ENCODE measurements at places on chromosomes 16 and 17.

DNA sequence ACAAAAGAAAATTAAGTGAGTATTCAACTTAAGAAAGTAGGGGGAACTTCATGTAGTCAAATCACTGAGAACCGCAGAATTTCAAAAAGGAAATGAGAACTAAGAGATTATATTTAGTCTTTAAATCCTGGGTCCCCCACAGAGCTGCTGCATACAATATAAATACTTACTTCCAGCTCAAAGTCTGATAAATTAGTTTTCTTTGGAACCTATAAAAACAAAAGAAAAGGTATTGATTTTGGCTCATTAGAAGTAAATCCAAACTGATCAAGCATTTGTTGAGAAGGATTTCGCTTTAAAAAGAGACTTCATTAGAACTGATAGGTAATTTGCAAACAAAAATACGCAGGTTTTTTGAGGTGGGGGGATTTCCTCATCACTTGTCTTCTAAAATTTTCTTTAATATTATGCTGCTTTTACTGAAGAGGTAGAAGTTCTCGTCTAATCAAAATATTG lies 21.9 kb downstream of the PARN start:
- DNase-seq, result no peak

DNA sequence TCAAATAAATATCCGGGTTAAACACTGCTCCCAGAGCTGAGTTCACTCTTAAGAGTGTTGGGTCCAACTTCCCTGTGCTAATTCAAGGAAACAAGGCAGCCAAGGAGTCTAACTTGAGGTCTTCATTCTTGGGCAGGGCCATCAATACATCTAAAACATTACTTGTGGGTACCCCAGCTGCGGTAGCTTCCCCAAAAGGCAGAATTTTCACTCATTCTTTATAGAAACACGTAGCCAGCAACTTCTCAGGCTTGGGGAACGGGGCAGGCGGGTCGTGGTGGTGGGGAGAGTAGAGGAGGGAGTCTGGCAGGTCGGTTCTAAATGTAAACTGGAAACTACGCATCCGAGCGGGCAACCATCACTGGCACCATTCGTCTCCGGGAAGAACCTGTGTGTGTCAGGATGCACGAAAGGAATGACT lies 666 bp upstream of the METTL9 start:
- no peak for DNase-seq

GRCh38 chr16:4306470-4307214 lies 9.2 kb upstream of the GLIS2 start:
- no peak for DNase-seq

DNA sequence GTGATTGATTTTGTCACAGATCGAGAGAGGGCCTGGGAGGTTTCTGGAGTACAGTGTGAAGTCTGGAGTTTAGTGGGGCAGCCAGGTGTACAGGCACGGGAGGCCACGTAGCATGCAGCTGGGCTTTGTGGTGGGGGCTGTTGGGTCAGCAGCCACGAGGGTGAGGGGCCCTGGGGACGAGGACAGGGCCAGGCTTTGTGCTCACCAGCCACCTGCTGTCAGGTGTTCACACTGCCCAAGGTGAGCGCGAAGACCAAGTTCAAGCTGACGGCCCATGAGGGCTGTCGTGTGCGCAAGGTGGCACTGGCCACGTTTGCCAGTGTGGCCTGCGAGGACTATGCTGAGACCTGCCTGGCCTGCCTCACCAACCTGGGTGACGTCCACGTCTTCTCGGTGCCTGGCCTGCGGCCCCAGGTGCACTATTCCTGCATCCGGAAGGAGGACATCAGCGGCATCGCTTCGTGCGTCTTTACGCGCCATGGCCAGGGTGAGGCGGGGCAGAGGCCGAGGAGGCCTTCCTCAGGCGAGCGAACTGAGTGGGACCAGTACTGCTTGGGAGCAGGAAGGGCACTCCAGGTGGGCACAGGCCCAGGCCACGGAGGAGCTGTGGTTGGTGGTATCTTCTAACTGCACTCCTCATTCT lies 15.9 kb downstream of the LLGL1 start:
- no peak for DNase-seq

- DNase-seq, result no peak
Measured at GRCh38 chr17:31778523-31778922, 80.5 kb downstream of the COPRS start.

GRCh38 chr16:9370061-9370491 lies 278.6 kb downstream of the HAPSTR1 start:
- DNase-seq, result no peak

GRCh38 chr17:32803544-32803943 lies 73.4 kb downstream of the MYO1D start:
- no peak for DNase-seq

- DNase-seq, result no peak
Measured at GRCh38 chr17:76735586-76736348, 1.4 kb downstream of the SRSF2 start.

DNA sequence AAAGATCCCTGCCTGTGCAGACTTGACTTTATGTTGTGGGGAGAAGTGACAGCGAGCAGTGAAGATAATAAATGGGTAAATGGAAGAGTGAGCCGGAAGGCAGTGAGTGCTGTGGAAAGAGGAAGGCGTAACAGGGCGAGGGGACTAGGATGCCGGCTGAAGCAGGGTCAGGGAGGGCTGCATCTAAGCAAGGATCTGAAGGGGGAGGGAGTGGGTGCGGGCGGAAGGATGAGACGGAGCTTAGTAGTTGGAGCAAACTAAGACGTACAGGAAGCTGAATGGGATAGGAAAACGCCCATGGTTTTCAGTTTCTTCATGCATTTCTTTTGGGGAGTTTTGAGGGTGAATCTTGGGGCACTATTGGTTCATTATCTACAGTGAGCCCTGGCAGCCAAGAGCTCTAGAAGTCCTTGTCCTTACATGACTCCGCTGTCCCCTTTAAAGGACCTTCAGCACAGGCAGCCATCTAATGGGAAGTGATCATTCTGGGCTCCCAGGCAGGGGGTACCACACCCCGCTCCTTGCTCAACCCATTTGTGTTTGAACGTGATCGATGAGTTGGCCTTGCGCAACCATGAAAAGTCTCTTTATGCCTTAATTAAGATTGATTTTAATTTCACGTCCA lies 10.4 kb upstream of the NAT9 start:
- DNase-seq, result no peak

GRCh38 chr17:79775632-79776031 lies 2.3 kb upstream of the CBX2 start:
- DNase-seq, result no peak

DNA sequence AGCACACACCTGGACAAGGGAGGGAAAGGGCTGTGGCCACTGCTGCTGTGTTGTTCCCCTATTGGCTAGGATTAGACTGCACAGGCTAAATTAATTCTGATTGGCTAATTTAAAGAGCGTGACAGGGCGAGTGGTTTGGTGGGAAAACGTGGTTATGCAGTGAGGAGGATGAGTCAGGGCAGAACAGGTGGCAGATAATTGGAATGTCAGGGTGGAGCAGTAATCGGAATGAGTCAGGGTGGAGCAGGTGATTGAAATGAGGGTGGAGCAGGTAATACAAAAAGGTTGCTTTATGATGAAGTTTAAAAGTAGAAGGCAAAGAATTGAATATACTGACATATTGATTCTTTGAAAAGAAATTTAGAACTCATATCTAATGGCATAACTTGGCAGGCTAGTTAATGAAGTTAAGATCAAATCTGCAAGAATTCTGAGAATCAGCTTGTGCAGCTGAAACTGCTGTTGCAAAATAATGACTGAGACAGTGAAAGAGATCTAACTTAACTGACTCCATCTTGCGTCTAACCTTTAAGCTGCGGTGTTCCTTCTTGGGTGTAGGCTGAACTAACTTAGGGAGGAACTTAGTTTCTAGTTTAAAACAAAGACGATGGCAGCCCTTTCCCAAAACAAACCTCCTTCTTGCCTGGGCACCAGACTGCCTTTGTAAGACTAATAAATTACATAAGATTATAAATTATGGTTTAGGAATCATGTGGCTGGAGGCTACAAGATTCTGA lies 174.3 kb downstream of the UTP18 start:
- no peak for DNase-seq

- DNase-seq, result peak; percentile 37
Measured at GRCh38 chr17:82582213-82582612, 62.7 kb downstream of the FOXK2 start.

- no peak for DNase-seq
Measured at GRCh38 chr16:59907611-59908010, 1173.5 kb upstream of the GOT2 start.

GRCh38 chr17:2138318-2138717 lies 83.4 kb downstream of the HIC1 start:
- peak; percentile 15 for DNase-seq

- no peak for DNase-seq
Measured at GRCh38 chr17:81348097-81349055, 46.9 kb upstream of the BAHCC1 start.

DNA sequence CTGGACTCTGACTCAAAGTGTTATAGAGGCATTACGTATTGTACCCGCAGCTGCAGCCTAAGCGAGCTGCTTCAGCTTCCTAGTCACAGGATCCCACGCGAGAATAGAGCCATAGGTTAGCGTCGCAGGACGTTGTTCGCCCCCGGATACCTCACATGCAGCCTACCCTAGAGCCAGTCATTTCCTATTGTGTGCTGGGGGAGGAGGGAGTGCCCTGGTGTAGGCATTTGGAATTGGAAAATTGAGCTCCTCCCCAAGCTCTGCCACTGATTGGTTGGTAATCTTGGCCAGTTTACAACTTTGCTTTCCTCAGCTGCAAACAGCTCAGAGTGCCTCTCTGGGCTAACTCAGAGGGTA lies 530 bp downstream of the NAA60 start:
- DNase-seq, result peak; percentile 73

- peak; percentile 20 for DNase-seq
Measured at GRCh38 chr16:89320782-89321501, 103.4 kb downstream of the ZNF778 start.

GRCh38 chr17:17279316-17279715 lies 1.7 kb downstream of the COPS3 start:
- DNase-seq, result no peak

- DNase-seq, result no peak
Measured at GRCh38 chr16:4182581-4183236, 59.2 kb downstream of the SRL start.

GRCh38 chr17:8421571-8421970 lies 14.1 kb upstream of the NDEL1 start:
- DNase-seq, result no peak

- peak; percentile 17 for DNase-seq
Measured at GRCh38 chr16:48965386-48965785, 316.3 kb downstream of the CBLN1 start.
